ENCODE measurements at places on chromosomes 5 and 9.

- no peak for DNase-seq
Observed at GRCh38 chr9:91783876-91784672, 166.0 kb downstream of the ROR2 start.

DNA sequence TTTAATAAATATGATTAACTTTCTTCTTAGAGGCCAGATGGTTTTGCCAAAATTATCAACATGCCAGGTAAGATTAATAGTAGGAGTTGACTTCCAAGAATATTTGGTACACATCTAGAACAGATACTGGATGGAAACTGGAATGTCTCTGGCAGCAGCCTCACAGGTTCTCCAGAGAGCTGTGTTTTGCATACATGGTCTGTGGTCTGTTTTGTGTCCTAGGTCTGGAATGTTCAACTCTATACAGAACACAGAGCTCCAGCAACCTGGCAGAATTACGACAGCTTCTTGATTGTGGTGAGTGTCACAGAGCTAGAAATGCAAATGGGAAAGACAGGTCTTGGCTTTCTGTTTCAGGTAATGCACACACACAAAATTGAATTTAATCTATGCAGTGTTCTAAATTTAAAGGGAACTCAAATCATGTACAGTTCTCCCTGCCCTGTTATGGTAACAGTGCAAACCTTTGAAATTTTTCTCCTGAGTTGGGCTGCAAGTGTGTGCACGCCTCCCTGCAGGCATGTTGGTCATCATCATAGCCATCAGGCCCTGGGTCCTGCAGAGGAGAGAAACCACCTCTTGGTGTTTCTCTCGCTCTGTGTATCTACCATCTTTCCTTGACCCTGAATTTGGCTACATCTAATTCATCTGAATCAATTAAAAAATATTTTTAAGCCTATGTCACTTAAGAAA is 58.3 kb downstream of the PIK3R1 start:
- no peak for DNase-seq

GRCh38 chr5:103724271-103724670 is 161.7 kb upstream of the NUDT12 start:
- DNase-seq, result no peak

DNA sequence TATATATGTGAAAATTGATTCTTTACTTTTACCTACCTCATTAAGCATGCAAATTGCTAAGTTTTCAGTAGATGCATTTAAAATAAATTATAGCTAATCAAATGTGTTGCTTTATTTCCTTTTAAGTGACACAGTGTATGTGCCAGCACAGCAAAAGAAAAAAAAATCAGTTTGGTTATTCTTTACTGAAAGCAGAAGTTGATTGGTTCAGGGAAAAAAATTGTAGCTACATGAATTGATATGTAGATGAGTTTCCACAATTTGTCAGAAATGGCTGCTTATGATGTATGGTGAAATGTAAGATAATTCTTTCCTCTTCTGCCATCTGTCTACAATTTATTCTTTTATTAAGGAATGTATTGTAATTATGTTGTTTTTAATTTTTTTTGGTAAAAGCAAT is 57.8 kb downstream of the PARP8 start:
- DNase-seq, result no peak

DNA sequence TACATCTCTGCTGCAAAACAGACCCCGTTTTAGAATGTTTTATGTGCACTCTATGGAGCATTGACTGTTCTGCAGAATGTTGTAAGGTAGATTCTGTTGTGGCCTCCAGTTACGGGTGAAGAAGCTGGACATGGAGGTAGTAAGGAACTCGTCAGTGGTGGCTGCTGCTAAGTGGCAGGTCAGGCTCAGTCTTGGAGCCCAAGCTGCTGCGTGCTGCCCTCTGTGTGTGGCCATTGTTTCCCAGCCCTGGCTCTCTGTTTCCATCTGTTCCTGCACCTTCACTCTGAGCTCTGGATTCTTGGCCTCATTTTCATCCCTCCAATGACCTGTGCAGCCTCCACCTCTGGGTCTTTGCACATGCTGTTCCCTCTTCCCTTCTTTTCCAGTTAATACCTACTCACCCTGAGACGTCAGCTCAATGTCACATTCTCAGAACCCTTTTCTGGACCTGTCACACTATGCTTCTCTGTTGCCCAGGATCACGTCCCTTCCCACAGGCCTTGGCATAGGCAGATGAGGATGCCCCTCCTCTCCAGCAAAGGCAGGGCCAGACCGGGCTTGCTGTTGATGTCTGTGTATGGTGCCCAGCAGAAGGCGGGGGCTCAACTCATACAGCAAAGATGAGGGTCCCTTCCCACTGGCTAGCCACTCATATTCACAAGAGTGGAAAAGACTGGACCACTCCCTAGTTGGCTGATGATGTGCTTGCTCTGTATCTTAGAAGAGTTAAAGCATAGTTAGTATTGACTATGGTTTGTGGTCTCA is 97.6 kb downstream of the TENT4A start:
- DNase-seq, result no peak

DNA sequence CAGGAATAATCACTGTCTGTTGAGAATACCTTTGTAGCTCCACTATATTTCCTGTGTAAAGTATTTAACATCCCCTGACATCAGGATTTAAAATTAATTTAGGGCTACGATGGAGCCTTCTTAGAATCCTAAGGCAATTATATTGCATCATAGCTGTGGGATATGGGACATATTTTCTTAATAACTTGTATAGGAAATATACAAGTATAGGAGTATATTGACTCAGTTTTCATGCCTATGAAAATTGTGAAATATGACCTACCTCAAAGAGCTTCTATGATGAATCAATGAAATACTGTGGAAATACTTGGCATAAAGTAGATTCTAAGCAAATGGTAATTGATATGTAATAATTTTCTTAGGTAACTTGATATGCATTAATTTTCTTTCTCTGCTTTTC is 221.0 kb upstream of the KLF4 start:
- DNase-seq, result no peak

- DNase-seq, result no peak
Observed at GRCh38 chr9:119639287-119639955, 270.2 kb upstream of the BRINP1 start.
